Hepatic stellate cell (primary cell): ENCODE measurements at places on chromosomes 3 and 15.

- DNase-seq = no peak
These were observed 28.7 kb upstream of the SRPRB start for GRCh38 chr3:133776794-133777438.

GRCh38 chr3:107392549-107393165 is 15.4 kb downstream of the CCDC54 start:
- no peak for DNase-seq

DNA sequence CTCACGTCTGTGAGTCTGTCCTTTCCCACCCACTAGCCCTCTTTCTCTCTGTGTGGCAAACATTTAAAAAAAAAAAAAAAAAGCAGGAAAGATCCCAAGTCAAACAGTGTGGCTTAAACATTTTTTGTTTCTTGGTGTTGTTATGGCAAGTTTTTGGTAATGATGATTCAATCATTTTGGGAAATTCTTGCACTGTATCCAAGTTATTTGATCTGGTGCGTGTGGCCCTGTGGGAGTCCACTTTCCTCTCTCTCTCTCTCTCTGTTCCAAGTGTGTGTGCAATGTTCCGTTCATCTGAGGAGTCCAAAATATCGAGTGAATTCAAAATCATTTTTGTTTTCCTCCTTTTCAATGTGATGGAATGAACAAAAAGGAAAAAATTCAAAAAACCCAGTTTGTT is 97.7 kb downstream of the GAP43 start:
- no peak for DNase-seq

DNA sequence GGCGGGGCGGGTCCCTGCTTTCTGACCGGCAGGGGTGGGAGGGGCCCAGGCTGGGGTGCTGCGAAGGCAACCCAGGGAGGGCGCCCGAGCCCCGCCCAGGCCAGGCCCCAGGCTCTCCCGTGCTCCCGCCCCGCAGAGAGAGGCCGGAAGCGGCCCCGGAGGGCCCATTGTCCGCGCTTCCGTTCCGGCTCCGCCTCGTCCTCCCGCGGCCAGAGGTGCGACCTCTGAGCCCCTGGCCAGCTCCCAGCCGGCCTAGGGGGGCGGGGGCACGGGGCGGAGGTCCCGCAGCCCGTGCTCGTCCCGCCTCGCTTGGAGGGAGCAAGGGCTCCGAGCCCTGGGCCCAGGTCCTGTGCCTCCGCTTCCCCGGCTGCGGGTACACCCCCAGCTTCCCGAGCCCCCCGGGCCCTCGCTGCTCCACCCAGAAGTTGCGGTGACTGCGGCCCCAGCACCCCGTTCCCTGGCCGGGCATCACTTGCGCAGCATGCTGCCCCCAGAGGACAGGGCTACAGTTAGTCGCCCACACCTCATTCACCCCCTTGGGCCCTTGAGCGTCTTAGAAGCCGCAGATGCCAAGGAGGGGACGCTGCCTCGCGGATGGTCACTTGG is 20.4 kb upstream of the PLXND1 start:
- DNase-seq = peak; percentile 94

- peak; percentile 30 for DNase-seq
These were observed 147.0 kb upstream of the SLCO3A1 start for GRCh38 chr15:91706322-91707032.

- no peak for DNase-seq
These were observed 152.4 kb downstream of the AGBL1 start for GRCh38 chr15:86231864-86232721.

GRCh38 chr15:59438625-59439290 is 772 bp downstream of the FAM81A start:
- DNase-seq = no peak

- no peak for DNase-seq
These were observed 7.0 kb downstream of the SLC25A38 start for GRCh38 chr3:39390181-39390580.

- DNase-seq = no peak
These were observed 61.9 kb upstream of the FNDC3B start for GRCh38 chr3:171977441-171977840.

- no peak for DNase-seq
These were observed 2.8 kb downstream of the MRAS start for GRCh38 chr3:138351151-138351550.
